ENCODE measurements at places on chromosomes 4 and X. TPM values are rescaled to one million over a fixed set of nuclear protein-coding genes. Genes with fewer than 3 reads are reported as not detected.

- no peak for DNase-seq
Observed at GRCh38 chr4:87943660-87944149, 31.8 kb upstream of the SPP1 start.

- no peak for DNase-seq
Observed at GRCh38 chrX:103233263-103233662, 18.4 kb downstream of the BEX4 start.

Gene TMEM271
- not detected for total RNA-seq

- DNase-seq, result no peak
Observed at GRCh38 chr4:24850674-24851073, 55.3 kb downstream of the SOD3 start.

DNA sequence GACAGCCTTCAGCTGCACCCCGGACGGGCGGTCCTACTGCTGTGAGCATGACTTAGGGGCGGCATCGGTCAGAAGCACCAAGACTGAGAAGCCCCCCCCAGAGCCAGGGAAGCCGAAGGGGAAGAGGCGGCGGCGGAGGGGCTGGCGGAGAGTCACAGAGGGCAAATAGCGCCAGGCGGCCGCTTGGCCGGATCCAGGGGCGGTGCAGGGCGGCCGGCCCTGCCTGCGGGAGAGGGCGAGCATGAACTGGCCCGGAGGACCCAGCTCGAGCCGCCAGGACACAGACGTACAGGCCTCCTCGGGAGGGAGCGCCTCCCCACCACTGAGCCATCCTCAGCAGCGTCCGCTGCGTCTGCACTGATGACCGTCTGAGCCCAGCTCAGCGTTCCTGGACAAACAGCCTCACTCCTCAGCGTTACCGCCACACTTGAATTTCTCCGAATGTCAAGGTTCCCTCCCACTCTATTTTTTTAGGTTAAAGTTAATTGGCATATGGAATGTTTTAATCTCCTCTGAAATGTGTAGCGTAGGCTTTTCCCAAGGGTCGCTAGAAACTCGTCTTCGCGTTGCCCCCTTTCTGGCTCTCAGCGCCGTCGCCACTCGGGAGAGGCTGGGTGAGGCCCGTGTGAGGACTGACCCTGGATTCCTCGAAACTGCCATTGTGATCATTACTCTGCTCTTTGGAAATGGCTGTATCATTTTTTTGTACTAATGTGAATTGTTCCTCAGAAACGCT, 29.9 kb downstream of the NELFA start:
- DNase-seq, result no peak

DNA sequence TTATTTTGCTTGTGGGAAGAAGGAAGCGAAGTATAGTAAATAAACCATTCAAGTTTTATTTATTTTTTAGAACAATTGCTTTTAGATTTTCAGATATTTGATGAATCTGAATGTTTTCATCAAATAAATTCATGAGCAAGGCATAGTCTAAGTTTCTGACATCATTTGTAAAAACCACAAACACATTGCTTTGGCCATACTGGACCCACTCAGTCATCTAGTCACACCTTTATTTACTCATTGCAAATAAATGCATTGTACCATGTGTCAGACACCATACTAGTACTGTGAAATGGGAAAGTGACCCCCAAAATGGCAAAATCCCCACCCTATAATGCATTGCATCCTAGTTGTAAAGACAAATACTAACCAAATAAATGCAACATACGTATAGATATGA, 449.1 kb upstream of the SMIM31 start:
- DNase-seq, result no peak

Gene CTAG2
- not detected for total RNA-seq

GRCh38 chrX:63934160-63934559, 149.1 kb upstream of the ARHGEF9 start:
- no peak for DNase-seq

GRCh38 chr4:109016200-109016599, 253.3 kb upstream of the ETNPPL start:
- DNase-seq, result no peak

Gene PNMA6A
- total RNA-seq, result 1.0 TPM

Gene ARHGAP10
- total RNA-seq, result 9.1 TPM

DNA sequence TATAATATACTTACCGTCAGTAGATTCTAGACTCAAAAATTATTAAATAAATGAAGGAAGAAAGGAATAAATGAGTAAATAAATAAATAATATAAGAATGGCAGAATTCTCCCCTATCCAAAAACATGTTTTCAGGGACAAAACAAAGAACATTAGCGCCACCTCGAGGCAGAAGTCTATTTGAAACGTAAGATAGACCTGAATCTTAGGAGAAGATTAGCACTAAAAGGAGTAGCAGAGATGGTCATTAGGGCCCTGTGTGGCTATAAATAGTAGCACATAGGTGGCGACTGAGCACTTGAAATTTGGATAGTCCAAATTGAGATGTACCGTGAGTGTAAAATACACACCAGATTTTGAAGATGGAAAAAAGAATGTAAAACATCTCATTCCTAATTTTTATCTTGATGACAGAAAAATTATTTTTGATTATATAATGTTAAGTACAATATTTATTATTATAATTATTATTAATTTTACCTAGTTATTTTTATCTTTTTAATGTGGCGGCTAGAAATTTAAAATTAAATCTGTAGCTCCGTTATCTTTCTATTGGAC, 24.3 kb upstream of the SRD5A3 start:
- DNase-seq, result peak; percentile 81

Measured in dermis microvascular lymphatic vessel endothelial cell (primary cell).